ENCODE measurements at places on chromosomes 16 and 17.

- DNase-seq: no peak
These were observed 220.1 kb upstream of the MPHOSPH6 start for GRCh38 chr16:82389956-82390650.

GRCh38 chr17:14261406-14261805 is 24.7 kb upstream of the CDRT15 start:
- no peak for DNase-seq

- no peak for DNase-seq
These were observed 71.1 kb downstream of the RPGRIP1L start for GRCh38 chr16:53632526-53632925.

GRCh38 chr17:32523017-32523680 is 36.4 kb downstream of the CDK5R1 start:
- no peak for DNase-seq

DNA sequence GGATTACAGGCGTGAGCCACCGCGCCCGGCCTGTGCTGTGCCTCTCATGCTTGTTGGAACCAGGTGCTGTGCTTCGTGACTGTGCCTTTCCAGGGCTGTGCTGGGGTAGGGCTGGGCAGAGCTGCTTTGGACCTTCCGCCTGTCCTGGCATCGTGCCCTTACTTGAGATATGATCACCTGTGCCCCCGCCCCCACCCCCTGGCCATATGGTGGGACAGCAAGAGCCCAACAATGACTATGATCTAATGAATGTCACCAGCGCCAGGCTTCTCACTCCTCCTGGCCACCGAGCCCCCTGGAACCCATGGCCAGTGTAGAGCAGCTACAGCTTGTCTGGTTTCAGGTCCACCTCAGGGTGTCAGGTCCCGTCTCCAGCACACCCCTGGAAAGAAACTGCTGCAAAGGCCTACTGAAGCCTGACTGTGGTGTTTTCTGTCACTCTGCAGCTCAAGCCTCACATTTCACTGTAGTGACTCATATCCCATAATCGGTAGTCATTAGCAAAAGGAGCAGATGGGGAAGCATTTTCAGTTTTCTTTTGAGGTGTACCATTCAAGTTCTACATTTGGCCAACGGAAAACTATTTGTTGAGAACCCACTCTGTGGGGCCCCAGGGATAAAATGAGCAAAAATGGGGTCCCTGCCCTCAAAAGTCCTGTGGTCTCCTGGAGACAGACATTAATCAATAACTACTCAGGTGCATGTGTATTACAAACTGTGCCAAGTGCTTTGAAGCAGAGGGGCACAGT is 22.1 kb downstream of the FCSK start:
- no peak for DNase-seq

GRCh38 chr17:66885417-66885816 is 50.5 kb downstream of the CACNG5 start:
- no peak for DNase-seq

- no peak for DNase-seq
These were observed 5.9 kb upstream of the MAPK7 start for GRCh38 chr17:19372439-19372838.

DNA sequence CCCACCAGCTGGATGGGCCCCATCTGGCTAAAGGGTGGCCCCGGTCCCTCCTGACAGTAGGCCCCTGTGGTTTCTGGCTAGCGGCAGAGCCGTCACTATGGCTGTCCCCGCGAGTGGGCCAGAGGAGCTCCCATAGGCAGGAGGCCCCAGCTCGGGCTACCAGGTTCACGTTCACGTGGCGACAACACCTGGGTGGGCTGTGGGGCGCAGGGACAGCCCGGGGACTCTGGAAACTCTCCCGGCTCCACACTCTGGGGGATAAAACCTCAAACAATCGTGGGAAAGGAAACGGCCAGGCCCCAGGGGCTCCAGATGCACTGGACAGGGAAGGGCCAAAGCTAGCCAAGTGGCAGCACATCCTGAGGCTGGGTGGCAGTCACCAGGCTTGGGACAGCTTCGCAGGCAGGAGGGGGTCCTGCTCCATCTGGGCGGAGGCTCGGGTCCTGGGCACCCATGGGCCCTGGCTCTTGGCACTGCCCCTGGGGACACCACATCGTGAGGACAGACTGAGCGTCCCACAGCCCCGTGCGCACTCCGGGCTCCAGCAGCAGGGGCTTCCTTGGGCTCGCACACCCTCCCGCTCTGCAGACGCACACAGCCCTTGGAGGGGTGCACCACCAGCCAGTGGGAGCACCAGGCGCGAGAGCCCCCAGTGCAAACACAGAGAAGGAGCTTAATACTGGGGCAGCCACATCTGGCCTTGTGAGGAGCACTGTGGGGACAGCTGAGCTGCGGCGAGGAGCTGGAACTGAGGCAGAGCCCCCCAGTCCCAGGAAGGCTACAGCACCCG is 4.4 kb downstream of the RNF166 start:
- no peak for DNase-seq

DNA sequence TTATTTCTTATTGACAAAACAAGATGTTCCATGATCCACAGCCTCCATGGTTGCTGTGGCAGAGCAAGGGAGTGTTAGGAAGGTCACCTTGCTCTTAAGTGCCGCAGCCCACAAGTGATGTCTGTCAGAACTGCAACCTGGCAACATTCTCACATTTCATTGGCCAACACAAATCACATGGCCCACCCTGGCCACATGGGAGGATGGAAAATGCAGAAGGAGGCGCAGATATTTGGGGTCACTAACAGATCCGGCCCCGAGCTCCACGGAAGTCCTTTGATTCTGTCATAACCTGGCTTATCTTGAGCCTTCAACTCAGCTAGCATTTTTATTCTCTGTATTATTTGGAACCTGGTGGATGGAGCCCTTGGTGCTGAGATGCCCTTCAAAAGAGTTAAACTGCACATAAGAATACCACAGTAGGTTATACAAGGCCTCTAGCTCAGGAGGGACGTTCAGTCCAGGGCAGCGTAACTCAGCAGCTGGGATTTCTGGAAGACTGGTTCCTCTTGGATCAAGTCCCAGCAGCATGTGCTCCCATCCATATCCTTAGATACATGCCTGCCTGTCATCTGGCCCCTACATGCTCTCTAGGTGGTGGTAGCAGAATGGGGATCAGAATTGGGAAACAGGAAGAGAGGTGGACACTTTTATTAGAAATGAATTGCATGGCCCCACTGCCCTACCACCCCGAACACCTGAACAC is 508.1 kb downstream of the HAPSTR1 start:
- no peak for DNase-seq

GRCh38 chr17:32907583-32907982 is 20.4 kb upstream of the TMEM98 start:
- DNase-seq: no peak

DNA sequence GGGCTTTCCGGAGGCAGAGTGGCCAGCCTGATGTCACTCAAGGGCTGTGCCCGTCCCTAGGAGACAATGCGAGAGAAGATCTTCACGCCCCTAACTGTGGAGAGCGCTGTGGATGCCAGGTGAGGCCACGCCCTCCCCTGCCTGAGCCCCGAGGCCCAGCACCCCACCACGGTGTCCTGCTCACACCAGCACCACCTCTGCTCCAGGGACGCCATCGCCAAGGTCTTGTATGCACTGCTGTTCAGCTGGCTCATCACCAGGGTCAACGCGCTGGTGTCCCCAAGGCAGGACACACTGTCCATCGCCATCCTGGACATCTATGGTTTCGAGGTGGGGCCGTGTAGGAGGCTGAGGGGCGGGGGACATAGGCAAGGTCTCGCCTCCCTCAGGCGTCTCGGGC is 27.8 kb downstream of the MYO15A start:
- DNase-seq: no peak

GRCh38 chr17:75335315-75335714 is 46.1 kb upstream of the SLC25A19 start:
- DNase-seq: no peak

DNA sequence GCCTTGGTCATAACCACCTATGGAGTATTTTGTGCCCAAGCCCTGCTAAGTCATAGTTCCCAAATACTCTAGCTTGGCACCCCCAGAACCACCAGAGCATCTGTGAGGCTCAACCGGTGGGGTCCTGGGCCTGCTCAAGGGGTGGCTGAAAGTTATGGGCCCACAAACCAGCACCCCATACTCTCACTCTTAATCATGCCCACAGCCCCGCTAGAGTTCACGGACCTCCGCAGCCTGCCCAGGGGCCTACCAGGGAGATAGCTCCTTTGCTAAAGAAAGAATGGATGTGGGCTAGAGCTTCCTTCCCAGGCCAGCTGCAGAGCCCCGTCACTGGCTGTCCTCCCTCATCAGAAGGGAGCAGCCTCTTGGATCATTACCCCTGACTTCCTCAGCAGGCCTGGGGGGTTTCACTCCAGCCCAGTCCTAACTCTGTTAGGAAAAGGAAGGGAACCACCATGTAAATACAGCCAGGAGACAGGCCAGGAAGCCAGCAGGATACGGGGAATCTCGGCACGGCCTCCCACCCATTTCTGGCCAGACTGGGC is 1.4 kb downstream of the GIT1 start:
- DNase-seq: no peak

DNA sequence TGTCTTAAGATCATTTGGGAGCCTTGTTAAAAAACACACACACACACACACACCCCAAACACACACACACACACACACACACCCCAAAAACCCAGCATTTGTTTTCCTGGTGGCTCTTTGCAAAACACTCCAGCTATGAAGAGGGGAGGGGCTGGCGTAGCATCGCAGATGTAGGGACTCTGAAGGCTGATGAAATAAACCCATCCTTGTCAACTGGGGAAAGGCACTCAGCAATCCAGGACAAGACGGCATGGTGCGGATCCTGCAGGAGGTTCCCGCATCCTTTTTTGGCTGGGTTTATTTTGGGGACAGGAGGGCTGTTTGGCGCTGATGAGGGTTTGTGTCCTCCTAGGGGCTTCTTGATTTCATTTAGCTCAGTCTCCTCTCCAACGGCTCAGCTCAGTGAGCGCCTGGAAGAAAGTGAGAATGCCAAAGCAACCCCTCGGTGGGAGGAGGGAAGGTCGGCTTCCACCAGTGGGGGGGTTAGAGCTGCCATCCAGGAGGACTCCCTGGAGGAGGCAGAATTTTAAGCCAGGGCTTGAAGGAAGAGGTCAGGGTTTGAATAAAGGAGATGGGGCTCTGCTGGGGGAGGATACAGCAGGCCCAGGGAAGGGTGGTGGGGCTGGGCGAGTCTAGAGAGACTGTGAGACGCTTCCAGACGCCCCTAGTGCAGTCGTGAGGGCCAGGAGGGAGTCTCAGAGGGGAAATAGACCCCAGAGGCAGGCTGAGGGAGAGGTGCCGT is 12.4 kb upstream of the GSE1 start:
- no peak for DNase-seq

- DNase-seq: no peak
These were observed 34.0 kb downstream of the TRARG1 start for GRCh38 chr17:1313270-1314005.

GRCh38 chr17:30600830-30601494 is 123.8 kb downstream of the GOSR1 start:
- DNase-seq: no peak

DNA sequence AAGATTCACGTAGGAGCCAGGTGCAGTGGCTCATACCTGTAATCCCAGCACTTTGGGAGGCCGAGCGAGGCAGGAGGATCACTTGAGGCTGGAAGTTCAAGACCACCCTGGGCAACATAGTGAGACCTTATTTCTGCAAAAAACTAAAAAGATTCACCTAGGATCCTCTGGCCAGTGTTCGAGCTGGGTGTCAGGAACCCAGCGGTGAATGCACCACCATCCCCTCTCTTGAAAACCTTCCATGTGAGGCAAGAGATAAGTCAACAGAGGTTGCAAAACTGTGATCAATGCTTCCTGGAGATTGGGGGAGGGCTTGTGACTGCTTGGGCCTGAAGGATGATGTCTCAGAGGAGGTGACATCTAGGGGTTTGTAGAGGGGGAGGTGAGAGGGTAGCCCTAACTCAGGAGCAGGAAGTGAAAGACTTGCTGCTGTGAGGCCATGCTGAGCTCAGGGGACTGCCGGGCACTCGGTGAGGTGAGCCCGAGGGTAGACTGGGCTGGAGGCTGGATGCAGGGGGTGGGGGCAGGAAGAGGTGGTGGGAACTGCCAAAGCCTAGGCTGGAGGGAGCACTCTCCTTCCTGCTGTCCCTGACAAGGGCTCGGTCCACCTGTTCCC is 11.7 kb downstream of the GJD3 start:
- no peak for DNase-seq

DNA sequence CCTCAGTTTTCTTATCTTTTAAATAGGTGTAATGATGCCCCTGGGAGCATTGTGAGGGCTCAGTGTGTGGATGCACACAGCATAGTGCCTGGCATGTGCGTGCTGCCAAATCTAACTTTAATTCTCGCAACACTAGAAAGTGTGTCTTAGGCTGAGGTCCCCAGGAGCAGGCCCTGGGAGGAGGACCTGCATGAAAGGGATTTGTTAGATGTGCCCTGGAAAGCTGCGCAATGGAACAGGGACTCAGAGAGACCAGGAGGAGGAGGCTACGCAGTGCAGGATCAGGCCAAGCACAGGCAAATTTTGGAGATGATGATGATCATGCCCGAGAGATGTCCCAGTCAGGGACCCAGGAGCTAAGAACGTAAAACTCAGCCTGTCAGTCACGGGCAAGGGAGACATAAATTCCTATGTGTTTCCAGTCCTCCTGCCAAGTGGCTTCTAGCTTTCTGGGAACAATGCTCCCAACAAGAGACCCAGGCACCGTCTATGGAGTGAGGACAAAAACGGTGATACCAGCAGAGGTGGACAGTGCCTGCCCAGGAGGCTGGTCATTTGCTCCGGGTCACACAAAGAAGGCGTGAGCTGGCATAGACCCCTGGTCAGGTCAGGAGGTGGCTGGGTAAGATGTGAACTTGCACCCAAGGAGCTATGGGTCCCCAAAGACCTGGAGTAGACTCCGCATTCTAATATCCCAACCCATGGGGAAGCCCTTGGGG is 352.2 kb upstream of the TNRC6C start:
- no peak for DNase-seq

DNA sequence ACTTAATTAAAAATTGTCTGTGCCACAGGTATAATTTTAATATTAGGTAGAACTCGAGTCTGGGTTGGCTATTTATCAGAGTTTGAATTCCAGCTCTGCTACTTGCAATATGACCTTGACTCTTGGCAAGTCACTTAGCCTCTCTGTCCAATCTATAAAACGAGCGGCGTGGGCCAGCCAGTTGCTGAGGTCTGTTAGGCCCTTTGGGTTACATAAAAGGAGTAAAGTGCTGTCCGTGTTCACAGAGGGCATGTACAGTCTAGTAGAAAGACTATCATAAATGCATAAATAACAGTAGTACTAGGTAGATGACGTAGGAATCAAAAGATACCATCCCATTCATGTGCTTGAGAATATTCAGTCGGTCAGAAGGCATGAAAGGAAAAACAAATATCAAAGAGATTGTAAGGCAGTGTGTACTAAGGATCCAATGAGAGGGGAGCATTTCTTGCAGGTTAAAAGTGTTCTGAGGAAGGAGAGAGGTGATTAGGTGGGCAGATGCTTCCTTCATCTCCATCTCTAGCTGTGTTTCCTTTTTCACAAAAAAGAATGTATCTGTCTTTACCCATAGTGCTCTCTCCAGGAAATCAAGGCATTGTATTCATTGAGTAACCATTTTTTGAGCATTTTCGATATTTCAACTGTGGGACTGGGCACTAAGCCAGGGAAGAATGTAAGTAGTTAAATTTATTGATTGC is 2.4 kb downstream of the TNRC6A start:
- no peak for DNase-seq

- no peak for DNase-seq
These were observed 8.4 kb upstream of the SHCBP1 start for GRCh38 chr16:46629331-46630219.

- no peak for DNase-seq
These were observed 33.5 kb upstream of the ENDOV start for GRCh38 chr17:80381416-80381923.

All from activated naive CD4-positive, alpha-beta T cell (primary cell).